Vagina (tissue), 2 donors: ENCODE measurements at places on chromosomes 7 and 10. TPM values are rescaled to one million over a fixed set of nuclear protein-coding genes. Genes with fewer than 3 reads are reported as not detected.

The IFIT1B gene
- not detected for total RNA-seq

The ABCC2 gene
- total RNA-seq, result 1.7 TPM

The CPA2 gene
- total RNA-seq, result not detected

The SPDYE6 gene
- not detected for total RNA-seq

The FAM180A gene
- 7.1 TPM for total RNA-seq

The GPR37 gene
- total RNA-seq, result 0.98 TPM

The CFAP46 gene
- total RNA-seq, result not detected

The CREB3L2 gene
- 28.7 TPM for total RNA-seq

The TFR2 gene
- 0.25 TPM for total RNA-seq

The LDB3 gene
- 4.7 TPM for total RNA-seq

The H2BK1 gene
- total RNA-seq, result not detected

The CTTNBP2 gene
- 25.0 TPM for total RNA-seq

The GIGYF1 gene
- total RNA-seq, result 20.6 TPM

The DTX2 gene
- 78.3 TPM for total RNA-seq

The CYP2C19 gene
- total RNA-seq, result 6.1 TPM

The ST8SIA6 gene
- total RNA-seq, result 1.2 TPM

The BAMBI gene
- 10.8 TPM for total RNA-seq

The BAIAP2L1 gene
- total RNA-seq, result 17.2 TPM

The CALHM3 gene
- total RNA-seq, result not detected

The SYT15 gene
- total RNA-seq, result 5.4 TPM

The FAM25A gene
- total RNA-seq, result 40.0 TPM

The CDH23 gene
- total RNA-seq, result 10.3 TPM

The DIP2C gene
- 18.4 TPM for total RNA-seq

The PKD2L1 gene
- total RNA-seq, result not detected
